Mesenteric fat pad (tissue), 1 donor: ENCODE measurements at places on chromosomes 1 and 21. TPM values are rescaled to one million over a fixed set of nuclear protein-coding genes. Genes with fewer than 3 reads are reported as not detected.

Gene SLC2A5
- 12.9 TPM for total RNA-seq

Gene ODF2L
- total RNA-seq = 48.2 TPM

Gene C4BPA
- not detected for total RNA-seq

Gene KIF2C
- 0.26 TPM for total RNA-seq

Gene HMCN1
- total RNA-seq = 13.3 TPM

Gene CFHR4
- total RNA-seq = not detected

Gene C8A
- total RNA-seq = not detected

Gene RAB42
- 10.2 TPM for total RNA-seq

Gene TDRD10
- total RNA-seq = 7.2 TPM

Gene G0S2
- total RNA-seq = 2,798 TPM

DNA sequence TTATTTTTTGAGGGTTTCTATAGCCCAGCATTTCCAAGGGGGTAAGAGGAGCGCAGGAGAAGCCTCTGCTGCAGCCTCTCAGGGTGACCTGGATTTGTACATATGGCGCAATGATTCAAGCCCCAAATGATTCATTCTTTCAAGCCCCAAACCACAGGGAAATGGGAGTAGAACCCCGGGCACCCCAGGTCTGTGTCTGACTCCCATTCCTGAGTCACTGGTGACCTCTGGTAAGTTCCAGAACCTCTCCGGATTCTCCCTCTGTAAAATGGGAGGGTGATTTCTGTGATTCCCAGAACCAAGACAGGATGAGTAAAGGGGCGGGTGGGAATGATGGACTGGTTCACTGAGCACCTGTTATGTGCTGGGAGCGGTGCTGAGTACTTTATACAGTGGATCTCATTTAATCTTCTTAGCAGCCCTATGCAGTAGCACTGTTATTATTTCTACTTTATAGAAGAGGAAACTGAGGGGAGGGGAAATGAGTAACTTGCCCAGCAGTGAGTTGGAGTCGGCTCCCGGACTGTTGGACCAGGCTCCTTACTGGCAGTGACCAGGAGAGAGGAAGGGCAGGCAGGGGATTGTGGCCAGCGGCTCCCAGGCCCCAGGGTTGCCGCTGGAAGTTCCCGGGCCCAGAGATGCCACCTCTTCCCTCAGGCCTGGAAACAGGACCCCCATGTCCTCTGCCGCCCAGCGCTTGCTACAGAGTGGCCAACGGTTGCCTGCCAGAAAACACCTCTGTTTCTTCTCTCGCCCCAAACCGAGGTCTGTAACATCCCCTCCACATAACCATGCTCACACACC, 20.3 kb upstream of the SLC26A9 start:
- no peak for DNase-seq

GRCh38 chr1:147748676-147749350, 11.6 kb downstream of the GJA5 start:
- no peak for DNase-seq

- DNase-seq = no peak
Measured at GRCh38 chr1:31383967-31384366, 11.1 kb upstream of the FABP3 start.

DNA sequence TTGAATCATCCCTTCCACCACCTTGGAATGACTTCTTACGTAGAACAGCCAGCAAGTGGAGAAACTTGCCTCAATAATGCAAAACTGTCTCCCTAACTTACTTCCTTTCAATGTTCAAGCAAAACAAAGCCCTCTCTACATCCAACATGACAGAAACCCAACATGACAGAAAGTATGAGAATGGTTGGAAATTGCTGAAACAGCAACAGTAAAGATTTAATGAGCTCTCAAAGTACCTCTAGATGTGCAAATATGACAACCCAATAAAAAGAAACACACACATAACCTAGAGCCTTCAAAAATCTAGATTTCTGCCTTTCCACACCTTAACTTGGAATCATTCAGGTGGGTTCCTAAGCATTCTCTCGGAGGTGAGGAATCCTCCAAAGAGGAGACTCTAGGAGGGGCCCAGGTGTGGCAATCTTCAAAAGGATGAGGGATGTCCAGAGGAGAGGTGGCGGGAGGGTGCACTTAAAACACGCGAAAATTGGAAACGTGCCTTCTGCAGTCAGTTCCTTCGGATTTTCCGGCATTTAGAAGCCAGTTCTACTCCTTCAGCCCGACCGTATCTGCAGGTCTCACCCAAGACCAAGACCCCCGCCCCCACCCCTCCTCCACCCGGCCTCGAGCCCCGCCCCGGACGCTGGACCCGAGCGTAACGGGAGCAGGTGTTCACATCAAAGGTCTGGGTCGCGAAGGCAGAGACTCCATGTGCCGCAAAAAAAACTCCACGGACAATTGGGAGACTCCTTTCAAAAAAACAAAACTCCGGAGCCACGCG, 996 bp upstream of the MGST3 start:
- DNase-seq = no peak

DNA sequence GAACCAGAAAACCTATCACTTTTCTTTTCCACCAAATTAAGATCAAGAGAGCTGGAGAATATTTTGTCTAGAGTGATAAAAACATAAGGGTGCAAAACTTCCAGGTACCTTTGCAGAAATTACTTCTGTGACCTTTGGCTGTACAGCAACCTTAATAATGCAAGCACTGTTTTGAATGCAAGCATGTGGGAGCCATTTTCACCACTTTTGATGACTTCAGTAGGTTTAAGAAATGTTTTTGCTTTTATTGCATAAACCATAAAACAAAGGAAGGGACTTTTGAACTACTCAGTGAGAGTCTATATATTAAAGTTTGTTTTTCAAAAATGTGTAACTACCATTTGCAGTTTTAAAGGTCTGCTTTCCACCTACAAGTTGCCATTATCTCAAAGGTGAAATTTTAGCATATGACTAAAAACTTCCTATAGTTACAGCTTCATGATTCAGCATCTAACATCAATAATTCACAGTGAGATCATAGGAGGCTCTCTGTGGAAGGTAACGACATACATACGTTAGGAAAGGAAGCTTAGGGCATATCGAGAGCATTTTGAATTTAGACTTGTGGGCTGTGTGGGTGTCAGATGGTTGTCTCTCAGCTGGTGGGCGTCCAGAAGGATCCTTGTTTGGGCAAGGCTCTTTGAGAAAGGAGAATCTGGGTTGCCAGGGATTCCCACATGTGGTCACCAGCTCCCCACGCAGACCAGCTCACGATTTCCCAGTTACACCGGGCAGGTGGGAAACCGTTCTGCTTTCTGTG, 1.1 kb upstream of the GADD45A start:
- no peak for DNase-seq
